Activated CD4-positive, alpha-beta T cell treated with anti-CD3 and anti-CD28 coated beads, Interleukin-2, amount 50 U/mL, for 1 hour (primary cell): ENCODE measurements at places on chromosomes 3 and 15.

- DNase-seq, result no peak
Observed at GRCh38 chr3:17846466-17846865, 104.0 kb upstream of the TBC1D5 start.

GRCh38 chr3:70729845-70730244 is 417.4 kb upstream of the MDFIC2 start:
- no peak for DNase-seq

DNA sequence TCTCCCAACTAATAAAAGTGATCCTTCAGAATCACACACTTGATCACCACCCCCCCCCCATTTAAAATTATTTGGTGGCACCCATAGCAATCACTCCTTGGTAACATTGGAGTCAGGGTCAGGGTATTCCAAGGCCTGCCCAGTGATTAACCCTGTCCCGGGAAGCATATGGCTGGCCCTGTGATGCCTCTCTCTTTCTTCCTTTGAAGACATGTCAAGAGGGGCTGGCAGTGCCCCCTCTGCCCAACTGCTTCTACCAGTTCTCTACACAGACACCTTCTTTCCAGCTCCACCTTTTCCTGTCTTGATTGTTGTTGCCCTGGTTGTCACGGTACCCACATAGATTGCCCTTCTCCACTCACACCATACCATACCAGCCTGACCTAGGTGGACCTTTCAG is 30.9 kb upstream of the MANF start:
- no peak for DNase-seq

GRCh38 chr3:11845651-11846050 is 1.0 kb downstream of the TAMM41 start:
- DNase-seq, result no peak
